Daoy (cell line): ENCODE measurements at places on chromosomes 1 and 21.

- no peak for DNase-seq
These were observed 2.7 kb upstream of the HDGF start for GRCh38 chr1:156754219-156754618.

GRCh38 chr1:232438476-232438875, 191.5 kb downstream of the SIPA1L2 start:
- DNase-seq = no peak

DNA sequence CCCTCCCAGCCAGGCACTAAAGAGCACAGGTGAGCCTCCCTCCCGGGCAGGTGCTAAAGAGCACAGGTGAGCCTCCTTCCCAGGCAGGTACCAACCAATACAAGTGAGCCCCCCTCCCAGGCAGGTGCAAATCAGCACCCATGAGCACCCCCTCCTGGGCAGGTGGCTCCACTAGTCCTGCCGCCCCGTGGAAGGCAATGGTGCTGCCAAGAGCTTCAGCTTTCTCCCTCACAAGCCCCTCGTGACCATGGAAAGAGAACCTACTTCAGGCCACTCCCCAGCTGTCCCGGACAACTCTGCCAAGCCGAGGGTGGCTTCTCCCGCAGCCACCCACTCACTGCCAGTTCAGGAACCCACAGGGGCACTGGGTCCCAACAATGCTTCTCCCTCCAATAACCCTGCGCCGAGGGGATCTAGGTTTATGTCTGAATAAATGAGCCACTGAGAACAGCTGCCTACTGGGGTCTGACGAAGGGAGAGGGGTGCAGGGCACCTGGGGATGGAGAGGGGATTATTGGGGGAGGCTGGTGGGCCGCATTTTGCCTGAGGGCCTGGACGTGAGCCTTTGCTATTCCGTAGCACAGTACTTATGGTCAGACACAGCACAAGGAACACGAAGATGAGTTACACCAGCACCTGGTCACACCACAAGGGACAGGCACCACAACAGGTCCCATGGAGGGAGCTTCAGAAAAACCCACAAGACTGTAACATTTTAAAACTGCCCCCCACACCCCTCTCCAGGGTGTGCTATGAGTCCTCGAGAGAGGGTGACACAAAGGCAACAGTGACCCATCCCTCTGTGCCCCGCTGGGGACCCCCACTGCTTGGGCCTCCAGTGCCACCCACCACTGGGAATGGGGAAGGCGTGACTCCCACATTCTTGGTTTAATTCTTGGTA, 46.3 kb downstream of the PRDM15 start:
- no peak for DNase-seq

GRCh38 chr21:45766501-45766900, 123.0 kb downstream of the PCBP3 start:
- no peak for DNase-seq

- DNase-seq = no peak
These were observed 48.1 kb upstream of the BACE2 start for GRCh38 chr21:41119901-41120300.

DNA sequence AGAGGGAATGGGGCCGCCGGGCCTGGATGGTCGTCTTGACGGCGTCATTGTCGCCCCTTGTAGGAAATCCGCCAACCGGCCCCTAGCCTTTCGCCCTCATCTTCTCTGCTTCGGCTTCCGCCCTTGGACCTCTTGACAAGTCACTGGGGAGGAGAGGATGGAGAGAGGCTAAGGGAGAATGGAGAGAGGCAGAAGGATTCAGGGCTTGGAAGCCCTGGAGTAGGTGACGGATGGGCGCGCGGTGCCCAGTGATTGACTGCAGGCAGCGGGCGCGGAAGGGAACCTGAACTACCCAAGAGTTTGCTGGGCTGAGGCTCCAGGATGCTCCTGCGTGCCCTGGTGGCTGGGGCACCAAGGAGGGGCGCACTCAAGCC, 651 bp downstream of the PDE4B start:
- DNase-seq = peak; percentile 8

- peak; percentile 95 for DNase-seq
These were observed 40.6 kb downstream of the AKNAD1 start for GRCh38 chr1:108816049-108816893.

DNA sequence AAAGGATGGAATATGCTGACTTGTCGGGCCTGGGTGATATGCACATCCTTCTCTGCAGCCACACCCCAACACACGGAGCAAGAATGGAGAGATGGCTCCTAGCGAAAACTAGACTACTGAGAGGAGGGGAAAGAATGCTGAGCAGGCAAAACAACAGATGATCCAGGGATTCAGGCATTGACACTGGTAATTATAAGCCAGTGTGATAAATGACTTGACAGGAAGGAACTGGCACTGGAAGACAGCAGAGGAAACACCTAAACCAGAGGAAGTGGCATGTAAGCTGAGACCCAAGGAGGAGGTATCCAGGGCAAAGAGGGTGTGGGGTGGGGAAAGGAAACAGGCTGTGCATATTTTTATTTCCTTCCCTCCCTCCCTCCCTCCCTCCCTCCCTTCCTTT, 31.7 kb upstream of the KHDRBS1 start:
- DNase-seq = peak; percentile 53

GRCh38 chr1:44368471-44369151, 13.6 kb upstream of the ERI3 start:
- DNase-seq = no peak

DNA sequence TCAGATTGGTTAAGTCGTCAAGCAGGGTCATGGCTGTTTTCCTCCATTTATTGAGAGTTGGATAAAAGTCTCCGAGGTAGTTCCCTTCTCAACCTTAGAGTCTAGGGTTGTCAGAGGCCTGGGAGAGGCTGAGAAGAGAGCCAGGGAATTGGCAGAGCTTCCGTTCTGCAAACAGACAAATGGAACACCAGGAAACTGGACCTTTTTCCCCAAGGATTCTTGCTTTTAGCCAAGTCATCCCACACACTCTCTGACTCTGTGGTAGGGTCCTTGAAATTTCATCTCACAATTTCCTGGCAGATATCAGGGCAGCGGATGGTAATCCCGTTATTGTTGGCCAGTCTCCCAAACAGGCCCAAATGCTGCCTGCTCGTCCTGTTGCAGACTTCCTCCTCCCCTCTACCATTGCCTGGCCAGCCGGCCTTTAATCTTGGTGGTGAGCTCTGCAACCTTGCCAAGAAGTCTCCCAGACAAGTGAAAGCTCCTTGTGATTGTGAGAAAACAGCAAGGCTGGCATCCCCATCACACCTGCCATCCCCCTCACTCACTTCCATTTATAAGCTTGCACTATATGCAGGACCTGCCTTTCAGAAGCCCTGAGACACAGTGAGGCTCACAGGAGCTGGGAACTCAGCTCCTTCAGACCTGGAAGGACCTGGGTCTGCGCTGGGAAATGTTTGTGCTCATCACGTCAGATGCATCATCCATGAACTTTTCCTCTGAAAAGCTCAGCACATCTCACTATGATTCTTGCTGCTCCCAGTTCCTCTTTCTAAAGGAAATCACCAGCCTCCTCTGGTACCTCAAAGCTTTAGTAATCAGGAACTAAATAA, 13.7 kb upstream of the SRP9 start:
- peak; percentile 91 for DNase-seq
